ENCODE measurements at places on chromosomes 2 and 18.

- no peak for DNase-seq
Observed at GRCh38 chr2:222622910-222623309, 33.0 kb downstream of the FARSB start.

GRCh38 chr2:170236680-170237047 is 58.7 kb downstream of the MYO3B start:
- DNase-seq = no peak

- no peak for DNase-seq
Observed at GRCh38 chr2:215369181-215369760, 57.4 kb downstream of the ATIC start.

GRCh38 chr2:216689397-216689796 is 6.0 kb downstream of the IGFBP5 start:
- DNase-seq = no peak

Data from GM04504 (cell line).